Effector CD4-positive, alpha-beta T cell (primary cell): ENCODE measurements at places on chromosomes 3 and 15.

- no peak for DNase-seq
Observed at GRCh38 chr3:182183716-182184430, 472.1 kb downstream of the SOX2 start.

GRCh38 chr3:42988566-42988965 is 9.5 kb downstream of the GASK1A start:
- no peak for DNase-seq

DNA sequence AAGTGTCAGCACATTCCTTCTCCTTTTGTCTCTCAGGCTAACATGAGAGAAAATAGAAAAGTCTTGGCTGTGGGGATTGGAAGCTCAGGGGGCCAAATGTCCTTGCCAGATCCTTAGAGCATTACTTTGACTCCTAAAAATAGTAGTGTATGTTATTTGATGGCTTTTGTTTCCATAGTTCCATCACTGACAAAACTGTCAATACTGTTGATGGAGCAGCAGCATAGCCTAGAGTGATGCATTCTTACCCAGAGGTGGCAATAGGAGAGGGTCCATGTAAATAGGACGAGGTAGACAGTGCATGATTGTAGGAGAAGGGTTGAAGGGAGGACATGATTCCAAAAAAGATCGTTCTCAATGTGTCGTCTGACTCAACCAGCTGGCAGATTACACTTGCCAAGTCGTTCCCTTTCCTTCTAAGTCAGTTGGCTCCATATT is 282.7 kb upstream of the TPRG1 start:
- no peak for DNase-seq

- no peak for DNase-seq
Observed at GRCh38 chr15:94576889-94577533, 345.6 kb downstream of the MCTP2 start.

DNA sequence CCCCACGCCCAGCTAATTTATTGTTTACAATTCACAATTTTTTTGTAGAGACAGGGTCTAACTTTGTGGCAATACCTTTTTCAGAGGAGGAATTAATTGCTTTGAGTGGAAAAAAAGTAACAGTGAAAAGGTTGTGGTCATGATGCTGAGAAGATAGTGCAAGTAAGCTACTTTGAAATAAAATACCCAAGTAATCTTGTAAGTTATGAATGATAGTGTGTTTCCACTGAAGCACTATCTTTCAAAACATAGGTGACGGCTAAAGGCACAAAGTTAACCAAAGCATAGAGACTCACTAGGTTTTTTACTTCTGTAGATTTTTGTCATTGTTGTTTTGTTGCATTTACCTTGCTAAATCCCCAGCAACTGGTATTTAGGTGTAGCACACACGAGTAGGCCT is 101.2 kb upstream of the C15orf61 start:
- DNase-seq = no peak

- DNase-seq = no peak
Observed at GRCh38 chr3:134956844-134957243, 161.8 kb downstream of the EPHB1 start.

DNA sequence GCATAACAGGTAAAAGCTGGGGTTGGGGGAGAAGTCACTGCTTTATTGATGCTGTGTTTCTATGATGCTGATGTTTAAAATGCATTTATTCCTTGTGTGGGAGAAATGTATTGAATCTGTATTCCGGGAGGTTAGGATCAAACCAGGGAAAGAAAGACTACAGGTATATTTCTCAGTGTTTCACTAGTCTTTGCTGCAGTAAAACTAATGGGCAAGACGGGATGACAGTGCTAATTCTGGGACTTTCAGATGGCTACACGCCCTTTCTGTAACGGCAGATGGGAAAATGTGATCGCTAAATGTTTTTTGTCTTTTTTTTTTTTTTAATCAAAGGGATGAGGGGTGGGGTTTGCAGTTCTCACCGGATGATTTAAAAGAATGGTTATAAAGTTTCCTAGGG is 393 bp downstream of the CNTN6 start:
- DNase-seq = no peak

GRCh38 chr3:127457546-127458145 is 132.9 kb downstream of the TPRA1 start:
- no peak for DNase-seq

GRCh38 chr3:119319311-119319710 is 25.1 kb downstream of the ARHGAP31 start:
- no peak for DNase-seq

GRCh38 chr3:107738486-107739183 is 215.9 kb downstream of the BBX start:
- no peak for DNase-seq

DNA sequence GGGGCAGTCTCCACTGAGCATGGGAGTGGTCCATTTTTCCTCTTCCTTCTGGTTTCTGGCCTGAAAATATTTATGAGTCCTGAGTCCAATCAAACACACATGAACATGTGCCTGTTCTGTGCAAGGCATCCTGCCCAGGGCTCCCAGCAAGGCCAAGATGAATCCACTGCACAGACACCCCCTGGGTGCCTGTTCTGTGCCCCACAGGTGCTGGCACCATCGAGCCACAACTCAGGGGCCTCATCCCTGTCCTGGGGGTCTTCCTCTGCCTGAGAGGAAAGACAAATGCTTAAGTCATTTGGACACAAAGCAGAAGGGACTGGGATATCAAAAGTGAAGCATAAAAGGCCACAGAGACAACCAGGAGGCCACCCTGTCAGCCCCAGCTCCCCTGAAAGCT is 87.4 kb upstream of the IQSEC1 start:
- DNase-seq = no peak

DNA sequence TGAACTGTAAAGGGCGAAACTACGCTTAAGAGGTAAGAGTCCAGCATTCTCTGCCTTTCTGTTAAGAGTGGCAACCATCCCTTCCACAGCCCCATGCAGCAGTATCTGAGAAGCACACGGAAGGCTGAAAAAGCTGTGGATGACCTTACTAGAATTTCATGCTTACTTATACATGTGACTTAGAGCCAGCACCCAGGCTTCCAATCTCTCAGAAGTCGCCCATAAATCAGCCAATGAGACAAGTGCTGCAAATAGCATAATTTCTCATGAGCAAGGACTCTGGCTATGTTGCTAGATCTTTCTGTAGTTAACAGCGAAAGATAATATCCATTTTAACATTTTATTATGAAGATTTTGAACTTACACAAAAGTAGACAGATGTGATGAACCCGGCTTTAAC is 65.3 kb downstream of the IGF2BP2 start:
- no peak for DNase-seq
